Stimulated activated CD4-positive, alpha-beta T cell treated with anti-CD3 and anti-CD28 coated beads, TNF-alpha, amount 100 ng/mL, for 1 hour (primary cell): ENCODE measurements at places on chromosomes 2 and 18.

GRCh38 chr2:229888031-229888430 lies 33.8 kb downstream of the TRIP12 start:
- no peak for DNase-seq

GRCh38 chr2:50951437-50951836 lies 80.5 kb downstream of the NRXN1 start:
- DNase-seq: no peak

- no peak for DNase-seq
Observed at GRCh38 chr18:74234326-74235171, 57.2 kb downstream of the CYB5A start.

GRCh38 chr2:61775956-61776570 lies 77.8 kb downstream of the FAM161A start:
- no peak for DNase-seq

GRCh38 chr18:79740521-79741361 lies 57.0 kb upstream of the KCNG2 start:
- no peak for DNase-seq

GRCh38 chr2:111209045-111209514 lies 88.4 kb downstream of the BCL2L11 start:
- no peak for DNase-seq

DNA sequence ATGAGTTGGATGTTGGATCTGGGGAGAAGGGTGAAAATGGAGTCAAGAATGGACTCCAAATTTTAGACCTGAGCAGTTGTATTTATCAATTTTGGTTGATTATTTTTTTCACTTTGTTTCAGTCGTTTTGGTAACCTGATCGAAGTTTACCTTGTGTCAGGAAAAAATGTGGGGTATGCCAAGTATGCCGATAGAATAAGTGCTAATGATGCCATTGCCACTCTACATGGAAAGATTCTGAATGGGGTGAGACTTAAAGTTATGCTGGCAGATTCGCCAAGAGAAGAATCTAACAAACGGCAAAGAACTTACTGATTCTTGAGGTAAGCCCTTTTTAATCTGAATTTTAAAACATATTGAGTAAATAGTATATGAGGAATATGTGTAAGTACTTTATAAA lies 13.6 kb downstream of the RBM45 start:
- no peak for DNase-seq

DNA sequence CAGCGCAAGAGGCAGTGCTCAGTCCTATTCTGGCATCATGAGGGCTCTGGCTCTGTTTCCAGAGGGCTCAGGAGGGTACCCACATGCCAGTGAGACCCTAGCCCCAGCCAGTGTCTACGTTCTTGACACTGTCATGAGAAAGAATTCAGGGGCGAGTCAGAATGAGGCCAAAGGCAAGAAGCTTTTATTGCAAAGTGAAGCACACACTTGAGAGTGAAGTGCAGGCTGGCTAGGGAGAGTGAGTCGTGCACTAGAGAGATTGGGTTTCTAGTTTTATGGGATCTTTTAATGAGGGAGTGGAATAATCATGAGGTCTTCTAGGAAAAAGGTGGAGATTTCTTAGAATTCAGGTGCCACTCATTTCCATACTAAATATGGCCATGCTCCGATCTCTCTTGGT lies 164.1 kb downstream of the DCDC2C start:
- no peak for DNase-seq

DNA sequence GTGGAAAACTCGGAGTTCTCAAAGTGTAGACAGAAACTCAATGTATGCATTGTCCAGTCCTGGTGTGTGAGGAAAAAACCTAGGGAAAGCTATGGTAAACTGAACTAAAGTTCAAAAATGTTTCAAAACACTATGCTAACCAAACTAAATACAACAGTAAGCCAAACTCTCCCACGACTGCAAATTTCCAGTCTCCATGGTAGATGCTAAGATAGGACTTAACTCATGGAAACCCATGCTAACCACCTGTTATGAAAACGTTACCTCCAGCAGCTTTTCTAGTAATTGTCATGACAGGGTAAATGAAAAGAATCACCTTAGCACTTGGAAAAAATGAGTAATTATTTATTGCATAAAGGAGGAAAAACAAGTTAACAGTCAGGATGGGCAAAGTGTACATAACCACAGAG lies 135.7 kb upstream of the EPC2 start:
- no peak for DNase-seq

GRCh38 chr2:110804915-110805314 lies 72.5 kb downstream of the ACOXL start:
- DNase-seq: no peak

- DNase-seq: no peak
Observed at GRCh38 chr2:10494351-10495066, 46.4 kb upstream of the ODC1 start.

DNA sequence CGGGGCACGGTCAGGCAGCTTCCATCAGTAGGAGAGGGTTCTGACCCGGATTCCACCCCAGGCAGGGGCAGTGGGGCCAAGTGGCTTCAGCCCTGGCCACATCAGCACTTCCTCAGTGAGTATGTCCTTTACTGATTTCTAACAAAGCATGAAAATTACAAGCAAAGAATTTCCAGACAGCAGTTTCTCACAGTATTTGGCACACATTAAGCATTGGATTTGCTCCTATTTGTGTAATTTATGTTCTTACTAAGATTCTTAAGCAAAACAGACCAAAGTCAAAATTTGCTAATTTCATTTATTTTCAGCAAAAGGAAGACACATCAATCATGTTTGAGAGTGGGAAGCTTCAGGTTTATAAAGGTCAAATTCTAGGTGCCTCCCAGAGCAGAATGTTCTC lies 73.3 kb upstream of the NFATC1 start:
- DNase-seq: no peak

GRCh38 chr2:168541858-168542257 lies 85.8 kb downstream of the CERS6 start:
- DNase-seq: no peak

DNA sequence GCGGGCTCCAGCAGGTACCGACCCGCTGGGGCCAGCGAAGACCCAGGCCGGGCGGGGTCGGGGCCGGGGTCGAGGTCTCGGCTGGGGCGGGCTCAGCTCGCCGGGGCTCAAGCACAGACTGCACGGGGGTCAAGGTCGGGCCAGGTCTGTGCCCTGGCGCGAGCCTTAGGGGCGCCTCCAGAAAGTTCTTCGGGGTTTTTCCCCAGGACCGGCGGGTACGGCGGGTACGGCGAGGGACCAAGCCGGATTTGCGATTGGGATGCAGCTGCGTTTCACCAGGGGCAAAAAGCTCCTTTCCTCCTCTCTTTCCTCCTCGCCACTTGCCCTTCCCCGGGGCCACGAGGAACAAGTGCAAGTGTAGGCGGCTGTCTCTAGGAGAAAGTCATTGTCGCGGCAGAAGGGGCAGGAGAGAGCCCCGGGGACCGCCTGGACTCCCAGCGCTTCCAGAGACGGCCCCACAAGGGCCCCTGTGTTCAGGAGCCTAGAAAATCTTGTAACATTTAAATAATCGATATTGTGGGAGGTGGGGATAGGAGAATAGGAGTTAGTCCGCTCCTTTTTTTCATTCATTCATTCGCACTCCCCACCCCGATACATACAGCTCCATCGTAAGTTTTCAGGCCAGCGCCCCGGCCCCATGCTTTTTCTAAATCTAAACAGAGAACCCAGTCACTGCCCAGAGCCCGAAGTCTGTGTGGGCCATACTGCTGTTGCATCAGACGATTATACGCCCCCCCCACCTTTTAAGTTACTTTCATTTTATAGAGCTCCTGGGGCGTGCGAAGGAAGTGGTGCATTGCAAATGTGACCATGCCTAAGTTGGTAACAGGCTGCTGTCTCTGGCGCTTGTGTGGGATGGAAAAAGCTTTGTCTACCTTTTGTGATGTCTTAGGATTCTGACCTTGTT lies 679 bp downstream of the PMAIP1 start:
- peak; percentile 38 for DNase-seq

- DNase-seq: no peak
Observed at GRCh38 chr2:241975593-241976284, 106.2 kb downstream of the RTP5 start.

- no peak for DNase-seq
Observed at GRCh38 chr2:233919938-233920337, 2.8 kb downstream of the TRPM8 start.

- no peak for DNase-seq
Observed at GRCh38 chr2:26522751-26523171, 44.8 kb upstream of the OTOF start.

DNA sequence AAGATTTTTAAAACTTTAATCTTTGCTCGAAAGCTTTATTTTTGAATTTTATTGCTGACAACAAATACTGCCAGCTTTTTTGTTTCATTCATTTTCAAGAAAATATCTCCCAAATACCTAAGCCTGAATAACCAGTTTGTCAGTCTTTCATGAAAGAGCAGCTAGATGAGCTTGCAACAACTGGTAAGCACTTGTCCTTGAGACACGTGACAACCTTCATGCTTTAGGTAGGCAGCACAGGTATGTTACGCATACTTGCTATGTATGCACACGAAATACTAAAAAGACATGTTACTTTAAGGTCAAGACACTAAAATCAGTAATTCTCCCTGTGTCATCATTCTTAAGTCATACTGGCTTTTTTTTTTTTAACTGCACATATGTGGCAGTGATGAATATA lies 12.3 kb downstream of the CEBPZ start:
- no peak for DNase-seq

DNA sequence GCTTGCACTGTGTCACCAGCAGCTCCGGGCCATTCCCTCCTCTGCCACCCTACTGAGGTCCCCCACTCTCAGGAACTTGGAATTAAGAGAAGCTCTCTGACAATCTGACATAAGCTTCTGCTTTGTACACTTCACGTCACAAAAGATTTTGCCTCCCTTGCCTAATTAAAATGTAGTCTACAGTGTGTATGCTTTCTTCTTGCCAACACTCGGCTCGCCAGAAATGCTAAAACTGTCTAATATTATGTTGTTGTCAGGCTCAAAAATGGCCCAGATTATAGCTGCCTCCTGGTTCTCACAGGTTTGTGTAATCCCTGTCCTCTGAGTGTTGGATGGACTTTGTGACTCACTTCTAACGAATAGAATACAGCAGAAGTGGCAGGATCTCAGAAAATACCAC lies 474.7 kb downstream of the MBD2 start:
- no peak for DNase-seq

DNA sequence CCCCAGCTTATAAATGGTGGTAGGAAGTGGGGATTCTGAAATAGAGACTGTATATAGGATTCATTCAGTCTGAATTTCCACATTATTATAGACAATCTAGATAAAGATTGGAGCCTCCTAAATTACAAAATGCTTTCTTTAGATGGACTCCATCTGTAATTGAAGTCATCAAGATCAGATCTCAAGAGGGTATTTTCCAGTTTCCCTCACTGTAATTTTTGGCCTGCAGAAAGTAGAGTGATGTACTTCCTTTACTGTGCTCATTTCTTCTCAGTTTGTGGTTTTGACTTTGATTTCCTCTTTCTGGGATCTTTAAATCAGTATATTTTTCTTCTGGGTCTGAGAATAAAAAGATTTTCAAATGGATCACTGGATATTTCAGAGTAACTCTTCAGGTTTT lies 7.2 kb downstream of the BABAM2 start:
- DNase-seq: no peak

GRCh38 chr2:198314559-198315153 lies 510.3 kb downstream of the PLCL1 start:
- no peak for DNase-seq

GRCh38 chr2:209459359-209459758 lies 35.5 kb downstream of the MAP2 start:
- DNase-seq: no peak

DNA sequence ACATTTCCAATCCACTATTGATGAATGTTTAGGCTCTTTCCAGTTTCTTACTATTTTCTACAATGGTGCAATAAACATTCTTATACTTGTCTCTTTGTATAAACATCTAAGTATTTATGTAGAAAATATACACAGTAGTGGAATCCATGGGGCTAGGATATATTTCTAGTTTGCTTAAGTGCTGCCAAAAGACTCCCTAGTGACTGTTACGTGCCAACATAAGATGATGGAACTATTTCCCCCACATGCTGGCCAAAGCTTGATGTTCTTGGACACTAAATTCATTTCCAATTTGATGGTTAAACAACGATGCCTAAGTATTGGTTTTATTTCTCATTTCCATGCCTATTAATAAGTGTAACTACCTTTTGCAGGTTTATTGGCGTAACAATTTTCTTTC lies 378.4 kb upstream of the HNRNPA3 start:
- DNase-seq: no peak
